GF-D8 (cell line): ENCODE measurements at places on chromosomes 2 and 18.
A peak's percentile ranks its signal among the peaks of the same experiment; 100 is the strongest.

DNA sequence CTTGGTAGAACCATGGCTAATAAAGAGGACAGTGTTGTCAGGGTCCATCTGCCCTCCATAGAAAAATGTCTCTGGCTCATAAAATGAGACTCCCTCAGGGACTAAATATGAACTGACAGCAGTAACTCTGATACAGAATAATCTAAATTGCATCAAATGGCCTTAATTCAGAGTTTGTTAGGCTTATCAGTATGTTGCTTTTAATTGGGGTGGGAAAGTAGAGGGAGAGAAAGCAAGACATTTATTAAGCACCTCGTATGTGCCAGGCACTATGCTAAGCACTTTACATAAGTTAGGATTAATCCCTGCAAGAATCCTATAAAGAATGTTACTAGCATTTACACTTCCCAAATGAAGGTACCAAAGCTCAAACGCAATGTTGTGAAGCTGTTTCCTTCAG, 115.2 kb downstream of the MMADHC start:
- no peak for DNase-seq

DNA sequence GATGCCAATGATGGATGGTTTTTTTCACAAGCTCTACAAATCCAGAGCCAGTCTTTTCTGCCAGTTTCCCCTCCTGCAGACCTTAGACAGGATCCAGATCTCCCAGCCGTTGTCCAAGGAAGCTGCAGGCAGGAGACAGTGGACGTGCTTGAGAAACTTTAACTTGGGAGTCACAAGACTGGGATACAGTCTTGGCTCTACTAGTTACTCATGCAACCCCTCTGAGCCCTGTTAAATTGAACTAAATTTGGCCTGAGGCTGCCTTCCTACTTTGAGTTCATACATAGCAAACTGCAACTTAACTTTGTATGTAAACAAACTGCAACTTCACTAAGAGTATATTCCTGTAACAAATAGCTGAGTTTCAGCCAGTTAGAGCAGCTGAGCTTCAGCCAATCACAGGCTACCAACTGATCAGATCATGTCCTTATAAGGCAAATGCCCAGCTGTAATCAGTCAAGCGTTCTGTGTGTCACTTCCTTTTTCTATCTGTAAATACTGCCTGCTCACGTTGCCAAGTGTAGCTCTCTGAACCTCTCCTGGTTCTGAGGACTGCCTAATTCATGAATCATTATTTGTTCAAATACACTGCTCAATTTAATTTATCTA, 140.9 kb downstream of the CAPN13 start:
- no peak for DNase-seq

DNA sequence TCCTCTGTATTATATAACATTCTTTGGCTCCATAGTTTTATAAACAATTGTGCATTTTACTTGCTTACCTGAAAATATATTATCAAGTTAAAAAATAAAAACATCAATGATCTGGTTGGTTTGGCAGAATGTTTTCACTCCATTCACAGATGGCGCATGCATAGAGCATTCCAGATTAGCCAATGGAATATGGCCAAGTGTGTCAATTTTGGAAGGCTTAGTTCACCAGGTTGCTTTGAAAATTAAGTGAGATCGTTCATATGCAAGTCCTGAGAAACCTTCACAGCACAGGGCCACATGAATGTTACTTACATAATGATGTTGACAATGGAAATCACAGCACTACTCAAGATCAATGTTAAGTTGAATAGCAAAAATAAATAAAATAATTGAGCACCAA, 335.7 kb downstream of the GRB14 start:
- DNase-seq: no peak

GRCh38 chr2:157174321-157174720, 83.2 kb upstream of the GALNT5 start:
- no peak for DNase-seq

DNA sequence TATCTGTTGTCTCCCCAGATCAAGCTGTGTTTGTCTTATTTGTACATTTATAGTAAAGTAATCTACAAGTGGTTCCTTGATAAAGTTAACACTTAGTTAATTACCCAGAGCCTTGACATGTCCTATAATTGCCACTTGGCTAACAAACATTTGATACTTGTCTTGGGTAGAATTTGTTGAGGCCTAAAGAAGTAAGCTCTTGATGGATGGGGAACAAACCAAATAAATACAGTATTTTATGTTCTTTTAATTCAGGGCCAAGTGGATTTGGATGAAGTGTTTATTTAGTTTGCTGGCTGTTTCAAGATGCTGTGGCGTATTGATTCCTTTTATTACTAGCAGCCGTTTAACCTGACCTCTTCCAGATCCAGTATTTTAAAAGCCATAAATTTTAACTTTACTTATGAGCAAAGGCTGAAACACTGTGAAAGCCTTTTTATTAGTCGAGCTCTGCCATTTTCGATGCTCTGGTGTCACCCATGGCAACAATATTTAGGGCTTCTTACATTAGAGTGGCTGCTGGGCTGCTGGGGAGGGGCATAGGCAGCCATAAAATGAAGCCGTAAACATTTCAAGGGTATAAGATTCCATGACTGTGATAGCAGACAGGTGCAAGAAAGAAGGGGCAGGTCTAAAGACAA, 401.6 kb upstream of the NRP2 start:
- DNase-seq: no peak

DNA sequence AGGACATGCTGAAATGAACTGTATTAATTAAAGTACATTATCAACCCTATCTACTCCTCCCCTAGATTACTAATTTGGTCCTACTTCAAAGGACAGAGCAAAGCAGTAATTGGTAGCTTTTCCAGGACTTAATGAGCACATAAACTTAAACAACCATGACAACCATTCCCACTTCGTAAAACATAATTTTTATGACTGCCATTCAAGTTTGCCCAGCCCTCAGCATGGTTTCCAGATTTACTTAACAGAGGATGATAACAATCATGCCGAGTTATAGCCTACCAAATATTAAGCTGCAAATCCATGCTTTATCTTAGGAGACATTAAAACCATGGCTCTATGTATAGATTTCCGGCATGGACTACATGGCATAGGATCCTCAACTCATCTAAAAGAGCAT, 401.1 kb upstream of the CHAC2 start:
- DNase-seq: no peak

GRCh38 chr2:124988111-124988510, 963.0 kb downstream of the CNTNAP5 start:
- DNase-seq: no peak

DNA sequence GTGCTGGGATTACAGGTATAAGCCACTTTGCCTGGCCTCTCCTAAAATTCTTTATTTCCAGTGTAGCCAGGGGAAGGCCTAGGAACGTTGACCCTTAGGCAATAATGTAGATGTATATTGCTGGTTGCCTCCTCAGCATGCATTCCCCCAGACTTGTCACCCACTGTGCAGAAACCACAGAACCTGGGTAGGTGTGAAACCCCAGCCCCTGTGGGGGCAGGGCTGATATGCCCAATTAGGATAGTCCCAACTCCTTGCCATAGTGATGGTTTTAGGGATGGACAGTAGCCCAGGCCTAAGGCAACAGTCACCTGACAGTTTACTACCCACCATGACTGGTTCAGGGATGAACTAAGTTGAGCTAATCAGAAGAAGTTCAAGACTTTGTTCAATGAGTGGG, 57.7 kb downstream of the TMEM247 start:
- DNase-seq: no peak

- no peak for DNase-seq
These were observed 224.5 kb downstream of the UXS1 start for GRCh38 chr2:105969552-105969951.

DNA sequence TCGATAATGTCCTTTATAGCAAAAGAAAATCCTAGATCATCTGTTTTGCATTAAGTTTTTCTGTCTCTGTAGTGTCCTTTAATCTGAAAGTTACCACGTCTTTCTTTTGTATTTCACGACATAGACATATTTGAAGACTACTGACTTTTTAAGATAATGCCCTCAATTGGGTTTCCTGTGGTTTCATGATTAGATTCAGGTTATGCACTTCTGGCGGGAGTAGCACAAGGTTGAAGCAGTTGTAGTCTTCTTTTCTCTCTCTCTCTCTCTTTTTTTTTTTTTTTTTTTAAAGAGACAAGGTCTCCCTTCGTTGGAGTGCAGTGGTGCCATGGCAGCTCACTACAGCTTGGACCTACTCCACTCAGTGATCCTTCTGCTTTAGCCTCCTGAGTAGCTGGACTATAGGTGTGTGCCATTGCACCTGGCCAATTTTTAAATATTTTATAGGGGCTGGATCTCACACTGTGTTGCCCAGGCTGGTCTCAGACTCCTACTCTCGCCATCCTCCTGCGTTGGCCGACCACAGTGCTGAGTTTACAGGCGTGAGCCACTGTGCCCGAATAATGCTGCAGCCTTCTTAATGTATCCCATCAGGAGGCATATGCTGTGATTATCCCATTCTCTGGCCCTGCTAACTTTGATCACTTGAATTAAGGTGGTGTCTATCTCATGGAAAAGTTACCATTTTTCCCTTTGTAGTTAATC, 3.9 kb downstream of the INPP4A start:
- DNase-seq: no peak

DNA sequence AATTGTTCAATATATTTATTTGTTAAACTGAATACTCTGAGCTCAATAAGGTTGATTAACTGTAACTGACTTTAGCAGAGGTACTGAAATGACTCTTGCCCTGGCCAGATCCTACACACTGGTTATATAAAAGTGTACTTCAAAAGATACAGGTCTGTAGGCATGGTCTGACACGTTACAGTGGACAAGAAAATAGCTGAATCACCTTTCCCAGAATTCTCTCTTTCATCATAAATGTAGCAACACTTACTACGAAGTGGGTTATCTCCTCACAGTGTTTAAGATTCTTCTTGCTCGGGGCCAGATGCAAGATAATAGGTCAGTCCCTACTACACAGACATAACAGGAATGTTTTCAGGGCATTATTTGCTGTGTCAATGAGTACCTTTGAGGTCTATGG, 107.0 kb upstream of the ZC3H15 start:
- DNase-seq: peak; percentile 61

- no peak for DNase-seq
These were observed 443.5 kb upstream of the SLC14A2 start for GRCh38 chr18:45171679-45172191.

- DNase-seq: peak; percentile 40
These were observed 22.6 kb downstream of the FER1L5 start for GRCh38 chr2:96665083-96665569.

- DNase-seq: no peak
These were observed 25.4 kb upstream of the SLC66A3 start for GRCh38 chr2:11129598-11130449.

DNA sequence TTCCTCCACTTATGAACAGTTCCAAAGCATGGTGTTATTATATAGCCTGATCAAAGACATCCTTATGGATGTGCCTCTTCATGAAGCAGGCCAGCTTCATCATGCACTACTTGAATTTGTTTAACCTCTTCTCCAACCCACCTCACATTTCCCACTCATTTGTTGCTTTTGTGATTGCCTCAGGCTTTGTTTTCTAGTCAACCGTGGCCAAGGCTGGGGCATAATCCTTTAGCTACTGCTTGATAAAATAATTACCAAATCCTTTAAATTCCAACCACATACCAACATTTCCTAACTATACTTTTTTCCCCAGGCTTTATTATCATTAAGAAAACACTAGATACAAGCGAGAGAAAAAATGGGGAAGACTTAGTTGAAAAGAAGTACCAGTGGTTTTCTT, 39.6 kb upstream of the SCN1A start:
- no peak for DNase-seq

- no peak for DNase-seq
These were observed 80.6 kb downstream of the NRP2 start for GRCh38 chr2:205762881-205763280.

DNA sequence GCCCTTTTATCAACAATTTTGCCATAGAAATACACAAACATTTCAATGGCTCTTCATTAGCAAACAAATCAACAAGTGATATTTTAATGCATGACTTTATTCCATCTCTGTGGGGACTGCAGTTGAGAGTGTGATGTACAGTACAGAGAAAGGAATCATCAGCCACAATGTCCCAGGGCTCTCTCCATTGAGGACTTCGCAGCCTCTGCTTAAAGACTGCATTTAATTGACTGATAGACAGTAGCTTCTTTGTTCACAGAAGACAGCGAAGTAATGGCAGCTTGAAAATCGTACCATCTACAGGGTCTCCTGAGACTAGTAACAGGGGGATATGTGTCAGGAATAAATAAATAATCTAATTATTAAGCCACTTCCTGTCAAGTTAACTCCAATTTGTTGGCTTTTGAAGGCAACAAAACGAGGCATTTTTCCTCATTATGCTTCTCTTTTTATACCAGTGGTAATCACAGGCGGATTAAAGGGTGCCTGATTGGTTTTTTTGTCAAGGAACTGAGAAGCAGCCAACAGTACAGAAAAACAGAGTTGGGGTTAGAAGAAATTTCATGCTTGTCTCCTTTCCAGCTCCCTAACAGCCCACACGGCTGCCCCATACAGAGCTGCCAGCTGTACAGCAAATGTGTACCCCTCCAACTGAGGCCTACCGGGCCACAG, 164.3 kb downstream of the ZNF521 start:
- DNase-seq: no peak

DNA sequence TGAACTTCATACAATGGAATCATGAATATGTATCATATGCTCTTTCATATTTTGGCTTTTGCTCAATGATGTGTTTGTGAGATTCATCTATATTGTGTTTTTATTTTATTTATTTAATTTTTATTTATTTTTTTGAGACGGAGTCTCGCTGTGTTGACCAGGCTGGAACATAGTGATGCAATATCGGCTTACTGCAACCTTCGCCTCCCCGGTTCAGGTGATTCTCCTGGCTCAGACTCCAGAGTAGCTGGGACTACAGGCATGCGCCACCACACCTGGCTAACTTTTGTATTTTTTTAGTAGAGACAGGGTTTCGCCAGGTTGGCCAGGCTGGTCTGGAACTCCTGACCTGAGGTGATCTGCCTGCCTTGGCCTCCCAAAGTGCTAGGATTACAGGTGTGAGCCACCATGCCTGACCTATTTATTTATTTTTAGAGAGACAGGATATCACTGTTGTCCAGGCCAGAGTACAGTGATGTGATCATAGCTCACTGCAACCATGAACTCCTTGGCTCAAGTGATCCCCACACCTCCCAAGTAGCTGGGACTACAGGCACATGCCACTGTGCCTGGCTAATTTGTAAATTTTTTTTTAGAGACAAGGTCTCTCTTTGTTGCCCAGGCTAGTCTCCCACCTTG, 74.5 kb downstream of the TET3 start:
- DNase-seq: no peak

- DNase-seq: no peak
These were observed 252.7 kb downstream of the ZEB2 start for GRCh38 chr2:144267239-144267638.

- DNase-seq: no peak
These were observed 691.8 kb upstream of the CHAC2 start for GRCh38 chr2:53075760-53076159.

- no peak for DNase-seq
These were observed 8.1 kb downstream of the MRPS5 start for GRCh38 chr2:95113464-95113863.

GRCh38 chr2:8132879-8133278, 549.0 kb upstream of the ID2 start:
- DNase-seq: no peak
